ENCODE measurements at places on chromosomes 2 and 18.

DNA sequence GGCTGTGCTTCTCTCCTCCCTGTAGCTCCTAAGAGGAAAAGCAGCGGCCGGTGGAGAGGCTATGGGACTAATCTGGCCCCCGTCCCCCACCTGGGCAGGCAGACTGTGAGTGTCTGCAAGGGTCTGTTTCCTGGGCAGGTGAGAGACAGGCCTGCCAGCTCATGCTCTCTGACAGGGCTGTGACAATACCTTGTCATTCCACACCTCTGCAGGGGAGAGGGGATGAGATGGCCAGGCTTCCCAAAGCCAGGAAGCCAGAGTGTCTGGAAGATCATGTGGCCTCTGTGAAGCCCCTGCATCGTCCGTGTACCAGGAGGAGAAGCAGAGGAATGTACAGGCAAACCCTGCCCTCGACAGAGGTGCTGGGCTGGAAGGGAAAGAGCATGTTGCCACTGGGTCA is 142.5 kb upstream of the GATA6 start:
- no peak for DNase-seq
- no peak overlapping the region for H3K4me3 ChIP-seq
- no peak overlapping the region for H3K27ac ChIP-seq

GRCh38 chr18:49090901-49091300 is 140.1 kb upstream of the SMAD7 start:
- peaks cover 16% of the 10 kb centered on the region for H3K36me3 ChIP-seq
- H3K4me3 ChIP-seq, result no peak overlapping the region
- H3K27ac ChIP-seq, result no peak overlapping the region
- no peak for DNase-seq
- H3K27me3 ChIP-seq, result no peaks in the 10 kb centered on the region

GRCh38 chr2:167140767-167141166 is 252.5 kb downstream of the XIRP2 start:
- no peak for DNase-seq
- peaks cover under 1% of the 10 kb centered on the region for H3K4me1 ChIP-seq
- H3K27ac ChIP-seq, result no peak overlapping the region
- no peak overlapping the region for H3K4me3 ChIP-seq
- H3K36me3 ChIP-seq, result no peaks in the 10 kb centered on the region

- H3K36me3 ChIP-seq, result peaks cover 9% of the 10 kb centered on the region
- H3K4me1 ChIP-seq, result peaks cover 20% of the 10 kb centered on the region
- no peaks in the 10 kb centered on the region for H3K27me3 ChIP-seq
- H3K4me3 ChIP-seq, result no peak overlapping the region
These were observed 104.9 kb upstream of the MGAT5 start for GRCh38 chr2:134148843-134149472.

DNA sequence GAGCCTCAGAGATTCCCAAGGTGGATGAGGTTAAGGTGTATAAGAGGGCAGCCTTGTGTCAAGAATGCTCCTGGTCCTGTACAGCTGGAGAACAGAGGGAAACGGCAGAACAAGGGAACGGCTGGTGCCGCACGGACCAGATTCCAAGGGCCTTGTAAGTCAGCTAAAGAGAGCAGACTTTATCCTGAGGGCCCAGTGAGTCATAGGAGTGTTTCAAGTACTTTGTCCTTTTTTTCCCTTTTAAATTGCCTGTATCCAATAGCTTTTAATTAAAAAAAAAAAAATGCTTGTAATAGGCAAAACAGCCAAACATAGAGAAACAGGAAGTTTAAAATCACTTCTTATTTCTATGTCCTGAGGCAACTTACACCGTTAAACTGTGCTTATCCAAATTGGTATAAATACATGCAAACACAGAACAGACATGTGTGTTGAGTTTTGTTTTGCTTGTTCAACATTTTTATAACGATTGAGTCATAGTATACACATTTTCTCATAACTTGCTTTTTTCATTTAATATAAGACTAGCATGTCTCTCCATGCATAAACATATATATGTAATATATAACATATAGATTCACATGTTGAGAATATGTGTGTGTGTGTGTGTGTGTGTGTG is 42.1 kb upstream of the EVA1A start:
- no peak for DNase-seq
- H3K4me1 ChIP-seq, result no peaks in the 10 kb centered on the region
- no peaks in the 10 kb centered on the region for H3K36me3 ChIP-seq
- no peak overlapping the region for H3K4me3 ChIP-seq
- H3K27me3 ChIP-seq, result peaks cover 17% of the 10 kb centered on the region
- no peak overlapping the region for H3K27ac ChIP-seq

- H3K4me3 ChIP-seq, result no peak overlapping the region
- peak overlapping the region; percentile 96 for H3K27ac ChIP-seq
- no peaks in the 10 kb centered on the region for H3K36me3 ChIP-seq
- no peaks in the 10 kb centered on the region for H3K27me3 ChIP-seq
- DNase-seq, result no peak
These were observed 18.2 kb upstream of the DUSP2 start for GRCh38 chr2:96163415-96163767.

DNA sequence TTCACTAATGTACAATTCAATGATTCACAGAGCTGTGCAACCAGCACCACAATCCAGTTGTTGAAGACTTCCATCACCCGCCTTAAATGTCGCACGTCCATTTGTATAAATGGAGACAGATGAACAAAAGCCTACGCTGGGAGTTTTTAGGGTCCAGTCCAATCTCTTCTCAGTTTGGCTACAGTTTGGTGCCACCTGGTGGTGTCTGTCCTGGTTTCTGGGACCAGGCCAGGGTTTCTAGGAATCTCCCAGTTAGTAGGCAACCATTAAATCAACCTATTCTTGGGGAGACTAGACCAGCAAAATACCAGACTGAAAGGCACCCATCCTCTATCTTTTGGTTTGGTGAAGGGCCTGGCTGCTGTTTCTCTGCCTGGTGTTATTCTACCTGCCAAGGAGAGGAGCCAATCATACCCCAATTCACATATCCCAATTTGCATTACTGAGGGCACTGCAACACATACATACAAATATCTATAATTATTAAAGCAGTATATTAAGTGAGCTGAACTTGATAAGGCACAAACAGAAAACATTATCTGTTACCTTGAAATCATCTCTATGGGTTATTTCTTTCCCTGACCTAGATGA is 3.2 kb upstream of the DDX1 start:
- DNase-seq, result peak; percentile 11
- peaks cover 8% of the 10 kb centered on the region for H3K4me1 ChIP-seq
- no peak overlapping the region for H3K4me3 ChIP-seq
- H3K27ac ChIP-seq, result no peak overlapping the region
- no peaks in the 10 kb centered on the region for H3K27me3 ChIP-seq

DNA sequence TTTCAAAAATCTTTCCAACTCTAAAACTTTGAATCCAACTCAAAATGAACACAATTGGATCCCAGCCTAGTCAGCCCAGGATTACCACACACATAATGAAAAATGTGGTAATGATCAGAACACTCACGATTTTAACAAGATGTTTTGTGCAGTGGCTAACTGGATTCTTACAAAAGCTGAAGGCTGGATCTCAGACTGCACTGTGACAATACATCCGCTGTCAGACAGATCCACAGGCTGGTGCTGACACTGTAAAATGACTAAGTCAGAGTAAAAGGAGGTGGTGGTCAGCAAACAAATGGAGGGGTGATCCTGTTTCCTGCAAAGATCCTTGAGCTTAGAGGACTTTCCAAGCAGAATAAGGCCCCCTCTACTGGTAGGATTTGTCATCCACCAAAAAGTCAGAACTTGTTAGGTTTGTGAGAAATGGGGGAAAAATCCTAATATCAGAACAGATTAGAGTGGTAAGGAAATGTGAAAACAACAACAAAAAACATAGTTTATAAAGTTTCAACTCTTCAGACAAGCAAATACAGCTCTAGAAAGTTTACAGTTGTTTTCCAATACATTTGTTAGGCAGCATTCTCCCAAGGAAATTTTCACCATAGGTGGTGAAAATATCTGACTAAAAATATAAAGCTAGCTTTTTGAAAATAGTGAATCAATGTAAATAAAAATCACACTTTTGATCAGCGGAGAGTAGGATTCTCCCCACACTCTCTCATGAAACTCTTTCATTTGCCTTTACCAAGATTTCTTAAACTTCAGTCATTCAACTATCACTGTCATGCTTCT is 211.9 kb downstream of the AGPS start:
- no peak for DNase-seq
- H3K27ac ChIP-seq, result no peak overlapping the region
